ENCODE measurements at places on chromosomes 3 and 15. TPM values are rescaled to one million over a fixed set of nuclear protein-coding genes. Genes with fewer than 3 reads are reported as not detected.
A peak's percentile ranks its signal among the peaks of the same experiment; 100 is the strongest.

DNA sequence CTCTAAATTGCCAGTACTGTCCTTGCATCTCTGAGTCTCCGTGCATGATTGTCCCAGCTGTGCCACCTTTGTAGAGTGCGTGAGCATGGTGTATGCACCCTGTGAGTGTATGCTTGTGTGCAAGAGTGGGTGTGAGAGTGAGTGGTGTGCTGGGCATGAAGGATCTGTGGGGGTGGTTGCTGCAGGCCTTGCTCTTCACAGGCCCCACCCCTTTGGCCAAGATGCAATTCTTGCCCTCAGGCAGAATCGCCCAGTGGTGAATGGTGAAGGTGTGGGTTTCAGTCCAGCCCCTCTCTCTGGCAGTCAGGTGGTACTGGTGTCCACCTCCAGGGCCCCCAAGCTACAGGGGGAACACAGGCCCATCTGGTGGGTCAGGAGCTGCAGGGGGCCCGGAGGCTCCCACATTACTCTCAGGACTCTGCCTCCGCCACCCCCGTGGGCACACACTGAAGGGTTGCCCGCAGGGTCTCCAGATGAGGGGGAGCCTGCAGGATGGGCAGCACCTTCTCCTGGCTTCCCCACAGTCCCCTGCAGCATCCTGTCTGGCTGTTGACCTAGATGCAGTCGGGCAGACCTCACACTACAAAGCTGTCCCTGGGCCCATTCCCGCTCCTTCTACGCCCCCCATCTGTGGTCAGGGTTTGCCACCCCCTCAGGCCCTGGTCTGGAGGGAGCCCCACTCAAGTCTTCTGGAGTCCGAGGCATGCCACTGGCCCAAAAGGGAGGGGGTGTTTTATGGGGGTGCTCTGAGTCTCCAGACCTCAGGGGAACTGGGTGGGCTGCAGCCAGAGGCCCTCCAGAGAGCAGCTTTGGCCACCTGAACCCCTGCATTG, 8.3 kb upstream of the ROPN1B start:
- no peaks in the 10 kb centered on the region for H3K36me3 ChIP-seq
- no peak overlapping the region for H3K27ac ChIP-seq
- H3K27me3 ChIP-seq: no peaks in the 10 kb centered on the region
- H3K4me1 ChIP-seq: no peaks in the 10 kb centered on the region
- H3K4me3 ChIP-seq: no peak overlapping the region

GRCh38 chr15:91099616-91099994, 452 bp upstream of the SV2B start:
- H3K4me3 ChIP-seq: peak overlapping the region; percentile 64
- no peak for DNase-seq
- no peaks in the 10 kb centered on the region for H3K4me1 ChIP-seq
- H3K27me3 ChIP-seq: peaks cover 40% of the 10 kb centered on the region
- no peak overlapping the region for H3K27ac ChIP-seq

- H3K4me3 ChIP-seq: no peak overlapping the region
- no peak for DNase-seq
- no peaks in the 10 kb centered on the region for H3K4me1 ChIP-seq
- H3K27ac ChIP-seq: no peak overlapping the region
- H3K27me3 ChIP-seq: no peaks in the 10 kb centered on the region
These were observed 365.3 kb upstream of the KCNMB2 start for GRCh38 chr3:178170698-178171535.

GRCh38 chr15:29681166-29681845, 141.0 kb downstream of the TJP1 start:
- H3K4me3 ChIP-seq: no peak overlapping the region
- no peaks in the 10 kb centered on the region for H3K36me3 ChIP-seq
- no peak overlapping the region for H3K27ac ChIP-seq
- H3K4me1 ChIP-seq: no peaks in the 10 kb centered on the region
- peak; percentile 35 for DNase-seq
- H3K27me3 ChIP-seq: no peaks in the 10 kb centered on the region

GRCh38 chr3:41888368-41889076, 73.4 kb downstream of the ULK4 start:
- H3K4me3 ChIP-seq: peak overlapping the region; percentile 16
- no peaks in the 10 kb centered on the region for H3K27me3 ChIP-seq
- no peaks in the 10 kb centered on the region for H3K36me3 ChIP-seq
- peaks cover 3% of the 10 kb centered on the region for H3K4me1 ChIP-seq

GRCh38 chr3:134622806-134623365, 27.9 kb downstream of the KY start:
- H3K36me3 ChIP-seq: no peaks in the 10 kb centered on the region
- no peaks in the 10 kb centered on the region for H3K4me1 ChIP-seq
- H3K27me3 ChIP-seq: no peaks in the 10 kb centered on the region
- peak; percentile 26 for DNase-seq
- no peak overlapping the region for H3K27ac ChIP-seq

DNA sequence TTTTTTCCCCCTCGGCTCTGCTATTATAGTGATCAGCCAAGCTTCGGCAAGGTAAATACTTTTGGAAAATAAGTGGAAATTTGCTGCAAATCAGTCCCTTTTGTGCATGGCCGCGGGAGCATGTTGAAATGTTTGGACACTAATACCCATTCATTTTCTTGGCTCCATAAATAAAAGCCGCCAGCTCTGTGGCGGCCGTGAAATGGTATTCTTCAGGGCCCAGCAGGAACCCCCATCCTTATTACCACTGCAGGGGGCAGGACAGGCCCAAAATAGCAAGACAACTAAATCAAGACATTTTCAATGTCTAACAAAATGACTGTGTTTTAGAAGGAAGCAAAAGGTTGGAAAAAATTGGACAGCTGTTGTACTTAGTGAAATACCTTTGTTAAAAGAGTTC, 362.3 kb downstream of the NR2F2 start:
- DNase-seq: no peak
- H3K27ac ChIP-seq: no peak overlapping the region
- no peak overlapping the region for H3K4me3 ChIP-seq
- no peaks in the 10 kb centered on the region for H3K4me1 ChIP-seq
- no peaks in the 10 kb centered on the region for H3K36me3 ChIP-seq

- H3K36me3 ChIP-seq: no peaks in the 10 kb centered on the region
- H3K4me3 ChIP-seq: no peak overlapping the region
- DNase-seq: no peak
- H3K27ac ChIP-seq: no peak overlapping the region
- H3K4me1 ChIP-seq: peaks cover 7% of the 10 kb centered on the region
These were observed 57.7 kb downstream of the FEM1B start for GRCh38 chr15:68335251-68335650.

DNA sequence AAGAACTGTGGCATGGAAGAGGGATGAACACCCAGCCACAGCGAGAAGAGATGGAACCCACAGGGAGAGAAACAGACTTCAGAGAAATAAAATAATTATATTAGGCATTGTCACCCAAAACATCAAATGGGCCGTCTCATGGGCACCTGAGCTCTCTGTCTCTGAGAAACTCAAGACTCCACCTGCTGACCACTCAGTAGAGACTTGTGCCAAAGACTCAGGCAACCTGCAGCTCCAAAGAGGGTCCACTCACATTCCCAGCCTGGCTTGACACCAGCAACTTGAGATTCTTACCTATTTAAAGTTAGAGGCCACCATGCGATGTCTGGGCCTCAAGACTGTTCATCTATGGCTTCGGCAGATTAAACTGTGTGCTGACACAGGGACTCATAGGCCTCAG, 12.0 kb downstream of the SEMA5B start:
- H3K36me3 ChIP-seq: no peaks in the 10 kb centered on the region
- H3K27ac ChIP-seq: no peak overlapping the region
- peaks cover 5% of the 10 kb centered on the region for H3K4me1 ChIP-seq
- no peak for DNase-seq

- peaks cover 14% of the 10 kb centered on the region for H3K27me3 ChIP-seq
- no peak overlapping the region for H3K27ac ChIP-seq
- peak; percentile 81 for DNase-seq
- no peaks in the 10 kb centered on the region for H3K36me3 ChIP-seq
- no peak overlapping the region for H3K4me3 ChIP-seq
These were observed 8.8 kb upstream of the ELP6 start for GRCh38 chr3:47522082-47522987.

DNA sequence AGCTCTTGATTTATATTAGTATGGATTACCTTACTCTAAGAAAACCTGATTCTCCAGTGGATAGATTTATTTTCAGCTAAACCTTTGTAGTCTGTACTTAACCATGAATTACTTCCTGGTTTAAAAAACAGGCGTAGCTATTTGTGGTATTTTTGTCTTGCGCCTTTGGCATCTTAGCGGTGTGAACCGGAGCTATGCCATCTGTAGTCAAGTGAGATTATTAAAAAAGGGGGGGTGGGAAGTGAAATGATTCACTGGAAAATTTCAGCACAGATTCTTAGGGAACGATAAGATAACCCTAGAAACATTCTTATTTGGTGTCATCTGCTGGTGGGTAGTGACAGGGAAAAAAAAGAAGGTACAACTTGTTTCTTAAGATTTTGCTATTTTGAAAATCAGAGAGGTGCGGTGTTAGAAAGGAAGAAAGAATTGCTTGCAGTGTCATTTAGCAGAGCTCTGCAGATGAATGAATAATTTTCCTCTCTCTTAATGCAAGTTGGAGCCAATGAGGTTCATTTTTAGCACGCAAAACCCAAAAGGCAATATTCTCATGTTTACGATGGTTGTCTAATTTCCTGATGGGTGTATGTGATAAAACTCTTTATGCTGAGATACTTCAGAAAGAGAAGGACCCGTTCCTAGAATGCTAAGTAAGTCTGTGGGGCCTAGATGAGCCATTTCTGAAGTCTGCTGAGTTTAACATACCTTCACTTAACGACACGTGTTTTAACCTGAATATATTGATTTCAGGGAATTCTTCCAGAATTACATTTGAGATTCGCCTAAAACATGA, 44.0 kb downstream of the PSMD6 start:
- H3K27ac ChIP-seq: no peak overlapping the region
- H3K27me3 ChIP-seq: no peaks in the 10 kb centered on the region
- H3K36me3 ChIP-seq: peaks cover 8% of the 10 kb centered on the region
- no peak for DNase-seq
- no peaks in the 10 kb centered on the region for H3K4me1 ChIP-seq

GRCh38 chr3:190131329-190131728, 10.6 kb upstream of the P3H2 start:
- H3K4me1 ChIP-seq: no peaks in the 10 kb centered on the region
- no peak overlapping the region for H3K27ac ChIP-seq
- no peaks in the 10 kb centered on the region for H3K27me3 ChIP-seq
- no peaks in the 10 kb centered on the region for H3K36me3 ChIP-seq
- H3K4me3 ChIP-seq: no peak overlapping the region

GRCh38 chr15:34297059-34297458, 40.5 kb downstream of the SLC12A6 start:
- H3K27me3 ChIP-seq: no peaks in the 10 kb centered on the region
- no peak for DNase-seq
- H3K27ac ChIP-seq: no peak overlapping the region
- no peaks in the 10 kb centered on the region for H3K4me1 ChIP-seq
- no peaks in the 10 kb centered on the region for H3K36me3 ChIP-seq
- H3K4me3 ChIP-seq: no peak overlapping the region

DNA sequence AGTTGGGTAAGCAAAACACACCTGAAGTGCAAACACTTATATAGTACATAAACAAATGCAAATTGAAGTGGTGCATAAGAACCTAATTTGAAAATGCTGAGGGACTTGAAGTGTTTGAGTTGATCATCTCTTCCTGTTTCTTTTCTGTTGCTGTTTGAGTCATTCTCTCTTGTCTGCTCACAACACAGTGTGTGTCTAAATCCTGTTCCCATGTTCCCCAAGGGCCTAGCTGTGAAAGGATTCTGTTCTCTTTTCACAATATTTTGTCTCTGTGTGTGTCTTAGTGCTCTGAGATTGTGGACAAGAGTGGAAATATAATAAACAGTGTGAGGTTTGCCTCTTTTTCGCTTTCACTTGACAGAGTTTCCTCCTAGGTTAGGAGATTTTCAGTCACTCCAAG, 6.1 kb downstream of the CD96 start:
- H3K27me3 ChIP-seq: no peaks in the 10 kb centered on the region
- DNase-seq: no peak
- no peaks in the 10 kb centered on the region for H3K36me3 ChIP-seq
- no peak overlapping the region for H3K27ac ChIP-seq

GRCh38 chr3:136567599-136568188, 184.5 kb downstream of the STAG1 start:
- no peaks in the 10 kb centered on the region for H3K36me3 ChIP-seq
- no peaks in the 10 kb centered on the region for H3K27me3 ChIP-seq
- no peak for DNase-seq

- H3K36me3 ChIP-seq: no peaks in the 10 kb centered on the region
- no peak overlapping the region for H3K4me3 ChIP-seq
- H3K27ac ChIP-seq: no peak overlapping the region
- no peak for DNase-seq
- no peaks in the 10 kb centered on the region for H3K27me3 ChIP-seq
These were observed 20.9 kb upstream of the FSTL1 start for GRCh38 chr3:120471643-120472042.

DNA sequence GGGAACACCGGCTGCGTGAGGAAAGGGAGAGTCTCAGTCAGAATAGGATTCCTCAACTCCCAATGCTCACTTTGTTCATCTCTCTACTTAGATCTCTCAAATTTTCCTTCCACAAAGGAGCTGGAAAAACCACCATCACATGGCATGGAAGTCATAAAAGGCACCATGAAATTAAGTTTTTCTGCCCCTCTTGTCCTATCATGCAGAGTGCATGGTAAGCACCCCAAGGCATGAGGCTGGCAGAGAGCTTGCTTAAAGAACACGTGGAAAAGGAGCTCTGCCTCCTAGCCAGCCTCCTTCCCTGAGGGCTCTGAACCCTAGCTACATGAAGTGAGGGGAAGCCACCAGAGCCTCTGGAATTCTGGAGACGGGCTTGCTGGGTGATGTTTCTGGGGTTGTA, 17.8 kb downstream of the STIMATE start:
- no peak overlapping the region for H3K27ac ChIP-seq
- no peak overlapping the region for H3K4me3 ChIP-seq
- no peaks in the 10 kb centered on the region for H3K27me3 ChIP-seq
- no peaks in the 10 kb centered on the region for H3K36me3 ChIP-seq

GRCh38 chr15:98568382-98569017, 79.8 kb upstream of the IGF1R start:
- no peaks in the 10 kb centered on the region for H3K4me1 ChIP-seq
- no peak for DNase-seq
- no peaks in the 10 kb centered on the region for H3K36me3 ChIP-seq
- no peak overlapping the region for H3K27ac ChIP-seq

Gene ARID3B
- total RNA-seq: 115 TPM

Gene SMCO1
- not detected for total RNA-seq

Gene UCN2
- not detected for total RNA-seq

Gene GUCA1C
- not detected for total RNA-seq

Gene CELF6
- total RNA-seq: 0.19 TPM

Gene SLC9A9
- total RNA-seq: 1.1 TPM

Gene KLHL40
- not detected for total RNA-seq

Gene SH2D7
- total RNA-seq: not detected

Gene EPHB3
- total RNA-seq: 0.80 TPM

Gene PGBD4
- 0.76 TPM for total RNA-seq

Gene THOC7
- 74.0 TPM for total RNA-seq

Gene SEMA3G
- total RNA-seq: 1.5 TPM

Gene GHSR
- not detected for total RNA-seq

Gene C3orf62
- 3.2 TPM for total RNA-seq

Gene CKMT1A
- 35.0 TPM for total RNA-seq

Gene CACNA1D
- total RNA-seq: 2.9 TPM

Data from H1 (cell line).